ENCODE measurements at places on chromosomes 16 and 17.

GRCh38 chr17:68134046-68134637 is 98.6 kb downstream of the KPNA2 start:
- no peak for DNase-seq

GRCh38 chr17:60390925-60391470 is 935 bp downstream of the USP32 start:
- no peak for DNase-seq

DNA sequence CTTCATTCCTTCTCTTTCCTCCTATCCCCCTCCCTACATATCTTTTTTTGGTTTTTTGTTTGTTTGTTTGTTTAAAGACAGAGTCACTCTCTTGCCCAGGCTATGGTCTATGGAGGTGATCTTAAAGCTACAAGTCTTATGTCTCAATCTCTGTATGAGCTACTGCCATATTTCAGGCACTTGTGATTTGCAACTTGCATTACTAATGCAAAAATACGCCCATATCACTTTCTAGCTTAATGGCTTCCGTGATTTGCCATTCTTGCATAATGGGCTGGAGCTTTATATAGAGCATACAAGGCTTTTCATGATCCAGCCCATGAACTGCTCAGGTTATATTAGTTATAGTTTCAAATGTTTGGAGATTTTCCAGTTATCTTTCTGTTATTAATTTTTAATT is 7.5 kb downstream of the CFAP97D1 start:
- DNase-seq, result no peak

GRCh38 chr16:3171181-3171854 is 16.7 kb upstream of the OR1F1 start:
- no peak for DNase-seq

- DNase-seq, result peak; percentile 90
Measured at GRCh38 chr17:2070241-2071023, 15.5 kb downstream of the HIC1 start.

GRCh38 chr16:27317320-27317719 is 3.5 kb downstream of the IL4R start:
- peak; percentile 19 for DNase-seq

DNA sequence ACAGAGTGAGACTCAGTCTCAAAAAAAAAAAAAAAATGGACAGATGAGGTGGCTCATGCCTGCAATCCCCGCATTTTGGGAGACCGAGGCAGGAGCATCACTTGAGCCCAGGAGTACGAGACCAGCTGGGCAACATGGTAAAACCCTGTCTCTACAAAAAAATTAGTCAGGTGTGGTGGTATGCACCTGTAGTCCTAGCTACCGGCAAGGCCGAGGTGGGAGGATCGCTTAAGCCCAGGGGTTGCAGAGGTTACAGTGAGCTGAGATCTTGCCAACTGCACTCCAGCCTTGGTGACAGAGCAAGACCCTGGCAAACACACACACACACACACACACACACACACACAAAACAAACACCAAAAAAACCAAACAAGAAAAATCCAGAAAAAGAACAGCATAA is 7.7 kb upstream of the ENGASE start:
- DNase-seq, result no peak

DNA sequence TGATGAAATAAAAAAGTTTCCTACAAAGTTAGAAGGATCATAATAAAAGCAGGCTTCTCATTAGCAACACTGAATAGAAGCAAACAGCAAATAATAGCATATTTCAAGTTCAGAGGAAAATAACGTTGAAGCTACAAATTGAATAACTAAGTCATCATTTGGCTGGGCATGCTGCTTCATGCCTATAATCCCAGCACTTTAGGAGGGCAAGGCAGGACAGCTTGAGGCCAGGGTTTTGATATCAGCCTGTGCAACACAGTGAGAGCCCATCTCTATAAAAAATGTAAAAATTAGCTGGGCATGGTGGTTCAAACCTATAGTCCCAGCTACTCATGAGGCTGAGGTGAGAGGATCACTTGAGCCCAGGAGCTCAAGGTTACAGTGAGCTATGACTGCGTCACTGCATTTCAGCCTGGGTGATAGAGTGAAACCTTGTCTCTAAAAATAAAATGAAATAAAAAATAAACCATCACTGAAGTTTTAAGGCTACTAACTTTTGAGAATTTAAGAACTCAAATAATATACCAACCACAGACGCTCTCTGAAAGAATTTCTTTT is 25.5 kb downstream of the NCOR1 start:
- DNase-seq, result no peak

DNA sequence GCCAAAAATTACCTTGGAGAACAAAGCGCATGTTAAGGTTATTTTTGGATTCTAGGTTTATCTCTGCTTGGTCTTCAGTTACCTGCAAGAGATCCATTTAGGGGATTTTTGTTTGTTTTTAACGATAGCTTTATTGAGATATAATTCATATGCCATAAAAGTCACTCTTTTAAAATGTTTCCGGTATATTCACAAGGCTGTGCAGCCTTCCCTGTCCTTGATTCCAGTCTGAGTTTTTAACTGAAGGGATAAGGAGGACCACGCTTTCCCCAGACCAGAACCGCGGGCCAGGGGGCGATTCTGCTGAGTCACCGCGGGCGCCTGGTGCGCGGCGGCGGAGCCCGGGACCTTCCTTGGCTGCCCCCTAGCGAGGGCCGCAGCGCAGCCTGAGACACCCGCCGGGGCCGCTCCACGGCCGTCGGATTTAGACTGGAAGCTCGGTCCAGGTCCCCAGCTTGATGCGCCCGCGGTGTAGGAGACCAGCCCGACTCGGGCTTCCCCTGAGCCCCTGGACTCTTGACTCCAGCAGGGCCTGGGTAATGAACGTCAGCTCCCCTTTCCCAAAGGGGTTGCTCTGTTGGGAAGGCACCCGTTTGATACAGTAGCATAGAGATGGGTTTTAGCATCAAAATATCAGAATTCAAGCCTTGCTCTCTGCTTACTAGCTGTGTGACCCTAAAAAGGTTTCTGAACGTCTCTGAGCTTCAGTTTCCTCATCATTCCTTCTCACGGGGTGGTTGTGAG is 50.0 kb upstream of the STH start:
- DNase-seq, result peak; percentile 13

GRCh38 chr16:24189941-24190340 is 66.2 kb upstream of the CACNG3 start:
- peak; percentile 52 for DNase-seq

DNA sequence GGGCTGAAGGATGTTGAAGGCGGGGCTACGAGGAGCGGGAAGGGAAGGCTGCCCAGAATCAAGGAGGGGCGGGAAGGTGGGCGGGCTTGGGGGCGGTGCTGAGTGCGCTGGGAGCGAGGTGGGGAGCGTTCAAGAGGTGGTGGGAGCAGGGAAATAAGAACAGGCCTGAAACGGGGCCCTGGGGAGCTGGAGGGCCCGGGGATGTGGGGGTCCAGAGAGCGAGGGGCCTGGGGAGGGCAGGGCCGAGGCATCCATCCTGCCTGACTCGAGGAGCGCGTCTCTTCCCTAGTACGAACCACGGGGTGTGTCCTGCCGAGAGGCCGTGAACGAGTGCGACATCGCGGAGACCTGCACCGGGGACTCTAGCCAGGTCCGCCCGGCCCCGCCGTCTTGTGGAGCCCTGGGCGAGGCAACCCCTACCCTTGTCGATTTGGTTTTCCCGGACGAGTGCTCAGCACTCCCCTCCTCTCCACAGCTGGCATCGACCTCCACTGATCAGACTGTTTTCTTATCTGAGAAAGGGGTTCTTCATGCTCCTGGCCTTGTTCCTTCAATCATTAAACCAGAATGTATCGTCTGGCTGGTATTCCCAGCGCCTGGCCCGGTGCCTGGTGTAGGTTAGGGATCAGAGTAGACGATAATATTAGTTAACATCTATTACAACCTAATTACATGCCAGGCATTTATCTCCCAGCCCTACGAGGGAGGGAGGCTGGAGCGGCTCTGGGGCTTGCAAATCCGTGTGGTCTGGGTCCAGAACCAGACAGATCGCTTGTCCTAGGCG is 17.2 kb downstream of the ADAM11 start:
- no peak for DNase-seq

DNA sequence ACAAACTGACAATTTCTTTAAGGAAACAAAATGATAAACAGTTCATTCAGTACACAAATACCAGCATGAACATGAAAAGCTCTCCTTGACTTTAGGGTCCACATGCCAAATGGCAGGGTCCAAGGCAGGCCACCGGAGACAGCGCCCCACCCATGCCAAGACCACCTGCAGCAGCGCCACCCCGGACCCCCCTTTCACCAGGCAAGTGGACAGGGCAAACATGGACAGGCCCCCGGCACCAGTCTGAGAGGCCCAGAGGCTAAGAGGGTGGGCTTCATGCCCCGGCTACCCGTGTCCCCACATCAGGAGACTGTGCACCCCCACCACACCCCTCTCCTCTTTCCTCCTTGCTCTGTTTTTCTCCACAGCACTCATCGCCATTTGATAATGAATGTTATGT is 14.7 kb upstream of the ASGR2 start:
- no peak for DNase-seq

GRCh38 chr16:57906382-57907316 is 64.3 kb downstream of the CNGB1 start:
- peak; percentile 5 for DNase-seq

- no peak for DNase-seq
Measured at GRCh38 chr16:10970065-10970464, 25.7 kb downstream of the CLEC16A start.

GRCh38 chr17:17729620-17730249 is 48.5 kb downstream of the RAI1 start:
- DNase-seq, result peak; percentile 71

DNA sequence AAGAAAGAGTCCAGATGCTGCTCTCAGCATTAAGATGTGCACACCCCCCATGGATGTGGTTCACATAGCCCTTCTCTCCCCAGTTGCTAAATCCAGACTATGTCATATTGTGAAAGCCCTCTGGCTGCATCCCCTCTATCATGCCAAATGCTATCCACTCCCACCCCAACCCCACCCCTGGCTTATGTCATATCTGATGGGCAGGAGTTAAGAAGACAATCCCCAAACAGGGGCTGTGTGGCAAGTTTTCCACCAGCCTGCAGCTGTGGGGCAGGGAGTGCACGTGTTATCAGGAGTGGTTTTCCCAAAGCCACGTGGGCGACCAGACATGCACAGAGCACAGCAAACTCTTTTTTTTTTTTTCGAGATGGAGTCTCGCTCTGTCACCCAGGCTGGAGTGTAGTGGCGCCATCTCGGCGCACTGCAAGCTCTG is 10.0 kb downstream of the FAM117A start:
- no peak for DNase-seq

DNA sequence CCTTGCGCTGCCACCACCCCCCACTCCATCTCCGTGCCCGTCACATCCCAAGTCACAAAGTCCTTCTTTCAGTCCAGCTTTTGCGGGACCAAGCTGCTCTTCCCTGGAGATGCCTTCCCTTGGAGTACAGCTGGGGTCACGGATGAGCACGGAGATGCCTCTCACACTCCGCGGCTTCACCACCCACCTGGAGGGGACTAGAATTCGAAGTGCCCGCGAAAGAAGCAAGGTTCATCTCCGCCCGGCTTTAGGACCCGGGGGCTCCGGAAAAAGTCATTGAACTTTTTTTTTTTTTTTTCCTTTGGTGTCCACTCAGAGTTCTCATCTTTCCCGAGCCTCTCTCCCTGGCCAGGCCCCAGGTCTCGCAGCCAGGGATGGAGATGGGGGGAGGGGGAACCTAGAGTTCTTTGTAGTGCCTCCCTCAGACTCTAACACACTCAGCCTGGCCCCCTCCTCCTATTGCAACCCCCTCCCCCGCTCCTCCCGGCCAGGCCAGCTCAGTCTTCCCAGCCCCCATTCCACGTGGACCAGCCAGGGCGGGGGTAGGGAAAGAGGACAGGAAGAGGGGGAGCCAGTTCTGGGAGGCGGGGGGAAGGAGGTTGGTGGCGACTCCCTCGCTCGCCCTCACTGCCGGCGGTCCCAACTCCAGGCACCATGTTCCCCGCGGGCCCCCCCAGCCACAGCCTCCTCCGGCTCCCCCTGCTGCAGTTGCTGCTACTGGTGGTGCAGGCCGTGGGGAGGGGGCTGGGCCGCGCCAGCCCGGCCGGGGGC is at the start of gene FKBP10:
Gene FKBP10, plus strand, starts transcription at position 624 of the 771 bp plus-strand sequence. Its CDS starts 31 bp downstream, at position 655.
- DNase-seq, result peak; percentile 47
